ENCODE measurements at places on chromosomes 2 and 18.

- DNase-seq, result no peak
Observed at GRCh38 chr18:69128566-69128965, 272.1 kb upstream of the DOK6 start.

DNA sequence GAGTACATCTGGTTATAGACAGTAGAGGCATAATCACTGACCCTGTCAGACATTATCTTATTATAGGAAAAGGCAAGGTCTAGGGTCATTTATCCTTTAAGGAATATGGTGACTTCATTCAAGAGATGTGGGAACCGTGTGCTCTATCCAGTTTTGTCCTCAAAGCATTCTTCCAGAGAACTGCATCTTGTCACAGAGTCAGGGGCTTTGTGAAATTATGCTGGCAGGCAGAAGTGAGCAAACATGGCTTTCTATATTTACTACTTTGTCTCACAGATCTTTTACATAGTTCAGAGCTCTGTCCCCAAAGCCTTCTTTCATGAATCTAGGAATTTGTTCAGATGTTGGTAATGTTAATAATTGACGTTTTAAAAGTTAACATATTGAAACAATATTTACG lies 177.4 kb downstream of the ASXL3 start:
- no peak for DNase-seq

DNA sequence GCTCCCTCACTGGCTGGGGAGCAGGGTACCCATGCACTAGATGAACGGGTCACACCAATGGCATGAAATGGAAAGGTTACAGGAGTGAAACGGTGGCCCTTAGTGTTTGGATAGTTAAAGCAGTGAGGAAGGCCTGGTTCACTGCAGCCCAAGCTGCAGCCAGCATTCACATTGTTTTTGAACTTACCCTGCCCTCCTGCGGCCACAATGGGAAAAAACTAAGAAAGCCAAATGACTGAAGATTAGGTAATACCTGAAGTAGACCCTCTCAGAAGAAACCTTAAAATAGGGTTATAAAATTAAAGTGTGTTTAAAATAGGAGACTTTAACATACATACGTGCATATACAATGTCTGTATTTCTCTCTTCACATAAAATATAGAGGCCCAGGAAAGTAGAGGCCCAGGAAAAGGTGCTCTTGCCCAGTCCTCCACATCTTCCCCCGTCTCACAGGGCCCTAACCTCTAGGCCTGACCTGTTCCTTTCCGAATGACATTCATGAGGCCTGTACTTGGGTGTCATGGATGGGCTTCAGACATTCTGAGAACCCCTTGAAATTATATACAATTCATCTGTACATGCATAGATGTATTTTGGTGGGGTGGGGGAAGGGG lies 33.3 kb downstream of the DOK1 start:
- DNase-seq, result peak; percentile 68

DNA sequence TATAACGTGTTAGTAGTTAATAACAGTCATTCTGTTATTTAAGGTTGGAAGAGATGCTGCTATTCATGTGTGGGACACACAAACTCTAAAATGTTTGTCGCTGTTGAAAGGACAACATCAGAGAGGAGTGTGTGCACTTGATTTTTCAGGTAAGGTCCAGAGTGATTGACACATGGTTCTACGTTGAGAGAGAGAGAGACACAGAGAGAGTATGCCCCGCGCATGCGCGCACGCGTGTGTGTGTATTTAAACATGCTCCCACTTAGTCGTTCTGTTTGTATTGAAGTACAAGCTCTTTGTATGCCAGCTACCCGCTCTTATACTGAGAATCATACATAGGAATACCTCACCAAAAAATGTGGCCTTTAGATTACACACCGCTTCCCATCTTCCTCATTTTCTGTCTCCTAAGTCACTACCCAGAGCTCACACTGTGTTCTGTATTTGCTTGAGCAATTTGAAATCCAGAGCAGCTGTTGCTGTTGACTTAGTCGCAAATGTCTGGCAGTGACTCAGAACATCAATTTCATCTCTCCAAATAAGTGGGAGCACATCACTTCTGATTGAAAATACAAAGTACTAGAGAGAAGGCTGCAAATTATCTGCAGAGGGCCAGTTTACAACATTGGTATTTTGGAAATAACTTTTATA lies 148.1 kb downstream of the EML6 start:
- DNase-seq, result no peak

DNA sequence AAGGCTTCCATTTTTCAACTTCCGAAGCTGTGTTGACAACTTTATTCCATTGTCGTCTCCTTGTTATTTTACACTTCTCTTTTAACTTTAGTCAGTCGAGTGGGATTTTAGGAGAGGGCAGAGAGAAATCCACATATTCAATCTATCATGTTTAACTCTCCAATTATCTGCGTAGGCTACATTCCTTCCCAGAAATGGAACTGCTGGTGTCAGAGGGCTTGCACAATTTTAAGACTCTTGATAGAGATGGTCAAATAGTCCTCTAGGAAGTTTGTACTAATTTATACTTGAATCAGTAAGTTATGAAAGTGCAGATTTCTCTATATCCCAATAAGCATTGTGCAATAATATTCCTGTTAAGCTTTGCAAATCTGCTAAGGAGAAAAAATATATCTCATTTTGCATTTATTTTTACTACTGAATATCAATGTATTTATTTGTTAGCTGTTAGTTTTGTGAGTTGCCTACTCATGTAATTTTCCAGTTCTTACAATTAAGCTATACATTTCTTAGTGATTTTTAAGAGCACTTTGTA lies 95.6 kb downstream of the CYP26B1 start:
- DNase-seq, result no peak

- no peak for DNase-seq
Observed at GRCh38 chr2:69625078-69625795, 18.3 kb downstream of the AAK1 start.

- DNase-seq, result no peak
Observed at GRCh38 chr2:218806346-218806978, 24.5 kb downstream of the CYP27A1 start.

- no peak for DNase-seq
Observed at GRCh38 chr2:133433455-133434451, 134.5 kb downstream of the NCKAP5 start.

DNA sequence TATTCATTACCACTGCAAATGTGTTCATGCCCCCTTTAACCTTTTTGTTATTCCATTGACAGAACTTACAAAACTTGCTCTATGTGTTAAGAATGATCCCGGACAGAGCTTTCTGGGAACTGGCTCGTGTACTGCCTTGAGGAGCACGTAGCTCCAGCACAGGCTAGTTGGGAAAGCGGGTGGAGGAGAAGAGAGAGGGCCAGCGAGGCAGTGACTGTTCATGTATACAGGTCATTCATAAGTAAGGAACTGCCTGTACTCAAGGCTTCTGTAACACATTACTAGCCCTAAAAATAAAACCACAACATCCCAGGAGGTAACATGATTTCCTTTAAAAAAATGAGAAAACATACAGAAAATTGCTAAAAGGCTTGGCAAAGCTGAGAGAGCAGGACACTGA lies 109.0 kb downstream of the STK39 start:
- DNase-seq, result no peak

GRCh38 chr18:42264497-42264896 lies 309.5 kb downstream of the PIK3C3 start:
- DNase-seq, result no peak

DNA sequence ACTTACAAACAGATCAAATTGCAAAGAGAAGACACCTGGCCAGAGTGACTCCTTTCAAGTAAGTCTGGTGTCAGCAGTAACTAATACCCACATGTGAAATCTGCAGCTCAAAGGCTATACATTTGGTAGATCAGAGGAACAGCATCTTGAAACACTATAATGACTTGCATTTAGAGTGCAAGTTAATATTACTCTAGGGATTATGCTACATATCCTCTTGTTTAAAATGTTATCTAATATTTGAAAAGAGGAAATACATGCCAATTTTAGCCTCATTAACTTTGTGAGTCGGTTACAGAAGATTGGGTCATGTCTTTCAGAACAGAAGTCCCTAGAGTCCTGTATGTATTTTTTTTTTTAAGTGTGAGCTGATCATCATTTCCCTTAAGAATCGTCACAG lies 15.2 kb downstream of the LANCL1 start:
- no peak for DNase-seq

- peak; percentile 9 for DNase-seq
Observed at GRCh38 chr2:95278637-95279225, 4.5 kb downstream of the PROM2 start.

- no peak for DNase-seq
Observed at GRCh38 chr2:133607679-133608078, 39.4 kb upstream of the NCKAP5 start.

- no peak for DNase-seq
Observed at GRCh38 chr2:78397198-78397597, 628.3 kb upstream of the REG3G start.

- no peak for DNase-seq
Observed at GRCh38 chr2:133992454-133992853, 261.4 kb upstream of the MGAT5 start.

- no peak for DNase-seq
Observed at GRCh38 chr2:67313536-67313935, 83.6 kb upstream of the ETAA1 start.

GRCh38 chr2:99776906-99777646 lies 287.3 kb upstream of the REV1 start:
- DNase-seq, result no peak

DNA sequence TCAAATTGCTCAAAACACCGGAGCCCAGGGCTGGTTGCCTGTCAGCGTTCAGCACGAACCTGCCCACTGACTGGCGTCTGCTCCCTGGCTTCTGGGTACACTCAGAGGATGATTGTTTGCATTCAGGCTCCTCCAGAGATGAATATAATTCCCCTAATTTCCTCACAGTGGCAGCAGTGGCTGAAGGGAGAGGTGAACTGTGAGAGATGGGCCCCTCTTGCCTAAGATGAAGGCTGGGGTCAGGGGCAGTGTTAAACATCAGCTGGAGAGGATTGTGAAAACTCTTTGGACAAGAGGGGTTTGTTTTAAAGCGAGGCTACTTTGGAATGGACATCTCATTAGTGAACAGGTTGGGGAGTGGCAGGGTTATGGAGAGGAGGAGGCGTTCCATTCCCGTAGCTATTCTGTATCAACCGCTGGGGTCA lies 31.0 kb downstream of the TCF7L1 start:
- DNase-seq, result no peak

DNA sequence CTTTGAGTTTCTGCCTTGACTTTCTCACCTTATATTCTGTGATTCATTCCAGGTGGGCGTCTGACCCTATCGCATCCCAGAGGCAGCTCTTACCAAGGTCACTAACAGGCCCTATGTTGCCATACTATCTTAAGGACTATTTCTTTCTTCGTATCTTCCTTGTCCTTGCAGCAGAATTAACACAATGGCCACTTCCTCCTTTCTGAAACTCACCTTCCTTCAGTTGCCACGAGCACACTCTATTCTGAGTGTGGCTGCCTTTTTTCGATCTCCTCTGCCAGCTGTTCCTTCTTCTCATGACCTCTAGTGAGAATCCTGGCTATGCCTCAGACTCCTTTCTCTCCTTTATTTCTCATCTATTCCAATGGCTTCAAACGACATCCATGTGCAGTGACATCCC lies 160.4 kb upstream of the CCDC195 start:
- no peak for DNase-seq

DNA sequence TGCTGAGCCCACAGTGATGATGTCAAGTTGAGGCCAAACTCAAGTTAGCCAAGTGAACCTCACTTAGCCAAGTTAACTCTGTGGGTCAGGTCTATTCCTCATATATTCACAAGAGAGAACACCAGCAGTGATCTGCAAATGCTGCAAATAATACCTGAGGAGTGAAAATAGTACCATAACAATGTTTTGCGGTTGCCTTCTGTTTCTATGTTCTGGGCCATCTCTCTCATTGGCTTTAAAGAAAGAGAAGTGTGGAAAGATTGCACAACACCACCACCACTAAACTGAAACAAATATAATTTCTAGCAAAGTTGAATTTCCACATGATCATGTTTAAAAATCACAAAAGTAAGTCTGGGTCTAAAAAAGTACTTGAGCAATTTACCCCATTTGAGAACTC lies 211.1 kb upstream of the GALNT5 start:
- DNase-seq, result no peak

- DNase-seq, result no peak
Observed at GRCh38 chr2:104487366-104487765, 366.5 kb upstream of the POU3F3 start.

DNA sequence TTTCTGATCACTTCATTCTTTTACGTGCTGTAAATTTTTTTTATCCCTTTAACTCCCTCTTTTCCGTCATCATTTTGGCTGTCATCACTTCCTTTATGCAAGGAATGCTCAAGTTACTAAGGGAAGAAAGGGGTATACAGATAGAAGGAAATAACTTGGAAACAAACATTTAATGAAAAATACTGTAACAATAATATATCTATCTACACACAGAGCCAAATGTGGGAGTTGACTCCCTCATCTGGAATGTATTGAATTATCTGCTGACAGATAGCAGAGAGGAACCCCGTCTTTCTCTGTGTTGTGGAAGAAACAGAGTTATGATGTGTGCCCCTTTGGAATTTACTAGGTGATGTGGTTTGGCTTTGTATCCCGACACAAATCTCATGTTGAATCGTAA lies 182.5 kb upstream of the NXPH2 start:
- no peak for DNase-seq

GRCh38 chr2:79327460-79327859 lies 167.9 kb upstream of the REG3A start:
- no peak for DNase-seq

DNA sequence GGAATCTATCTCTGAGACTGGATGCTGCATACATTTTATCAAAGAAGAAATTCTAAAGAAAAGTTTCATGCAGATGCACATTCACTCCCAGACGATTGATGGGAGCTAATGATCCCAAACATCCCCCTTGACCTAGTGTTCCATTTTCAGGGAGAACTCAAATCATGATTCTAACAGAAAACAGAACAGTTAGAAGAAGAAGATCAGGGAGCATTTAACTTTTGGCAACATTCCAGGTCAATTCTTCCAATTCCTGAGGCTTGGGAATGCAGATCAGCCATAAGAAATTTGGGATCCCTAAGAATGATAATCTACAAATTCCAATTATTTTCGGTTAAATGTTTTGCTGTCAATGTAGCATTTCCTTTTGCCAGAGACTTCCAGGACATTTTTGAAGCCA lies 96.6 kb downstream of the CPO start:
- no peak for DNase-seq

- DNase-seq, result peak; percentile 36
Observed at GRCh38 chr18:13570216-13570615, 156.1 kb downstream of the FAM210A start.
